ENCODE measurements at places on chromosomes 16 and 17.

- DNase-seq: no peak
These were observed 72.7 kb downstream of the CYLD start for GRCh38 chr16:50814541-50814940.

DNA sequence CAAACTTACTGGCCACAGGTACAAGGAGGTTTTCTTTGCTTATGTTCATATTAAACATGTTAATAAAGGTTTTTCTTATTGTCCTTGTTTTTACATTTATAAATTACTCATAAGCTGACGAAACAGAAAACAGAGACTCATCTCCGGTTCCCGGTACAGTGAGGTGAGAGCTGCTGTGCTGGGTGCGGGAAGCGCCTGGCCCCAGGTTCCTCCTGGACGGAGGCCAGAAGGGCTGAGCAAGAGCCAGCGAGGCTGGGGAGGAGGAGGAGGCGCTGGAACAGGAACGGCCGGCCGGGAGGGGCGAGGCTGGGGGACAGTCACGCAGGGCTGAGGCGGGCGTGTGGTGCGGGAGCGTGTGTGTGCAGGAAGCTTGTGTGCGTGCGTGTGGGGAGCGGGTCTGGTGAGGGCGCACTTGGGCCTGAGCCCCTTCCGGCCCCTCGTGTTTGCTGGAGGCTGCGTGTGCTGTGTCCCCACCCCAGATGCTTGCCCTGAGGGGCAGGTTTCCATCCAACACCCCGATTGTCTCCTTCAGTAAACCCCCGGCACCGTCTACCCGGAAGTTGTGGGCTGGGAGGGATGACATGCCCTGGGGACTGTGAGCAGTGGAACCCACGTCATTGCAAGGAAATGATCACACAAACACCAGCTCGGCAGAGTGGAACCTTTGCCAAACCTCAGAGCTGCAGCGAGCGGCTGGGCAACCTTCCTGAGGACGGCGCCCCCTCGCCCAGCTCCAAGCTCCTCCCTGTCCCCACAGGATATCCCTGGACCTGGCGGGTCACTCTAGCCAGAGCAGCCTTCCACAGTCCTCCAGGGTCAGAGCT is 19.5 kb downstream of the CD7 start:
- peak; percentile 97 for DNase-seq

DNA sequence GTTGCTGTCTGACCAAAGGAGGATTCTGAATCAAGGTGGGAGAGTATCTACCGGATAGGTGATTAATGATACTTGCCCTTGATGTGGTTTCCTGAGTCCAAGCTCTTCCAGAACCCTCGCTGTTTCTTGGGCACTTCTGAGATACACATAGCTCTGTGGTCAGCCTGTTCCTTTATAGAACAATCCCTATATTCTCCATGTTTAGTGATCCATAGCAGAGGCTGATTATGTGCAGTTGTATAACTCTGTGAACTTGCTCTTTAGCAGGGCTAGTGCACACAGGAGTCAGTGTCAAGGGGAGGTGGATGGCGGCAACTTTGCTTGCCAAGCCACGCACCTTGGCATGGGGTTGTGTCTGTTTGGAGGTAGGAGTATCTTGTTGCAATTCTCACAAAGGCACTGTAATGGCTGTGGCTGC is 36.1 kb downstream of the ARL4D start:
- DNase-seq: no peak

DNA sequence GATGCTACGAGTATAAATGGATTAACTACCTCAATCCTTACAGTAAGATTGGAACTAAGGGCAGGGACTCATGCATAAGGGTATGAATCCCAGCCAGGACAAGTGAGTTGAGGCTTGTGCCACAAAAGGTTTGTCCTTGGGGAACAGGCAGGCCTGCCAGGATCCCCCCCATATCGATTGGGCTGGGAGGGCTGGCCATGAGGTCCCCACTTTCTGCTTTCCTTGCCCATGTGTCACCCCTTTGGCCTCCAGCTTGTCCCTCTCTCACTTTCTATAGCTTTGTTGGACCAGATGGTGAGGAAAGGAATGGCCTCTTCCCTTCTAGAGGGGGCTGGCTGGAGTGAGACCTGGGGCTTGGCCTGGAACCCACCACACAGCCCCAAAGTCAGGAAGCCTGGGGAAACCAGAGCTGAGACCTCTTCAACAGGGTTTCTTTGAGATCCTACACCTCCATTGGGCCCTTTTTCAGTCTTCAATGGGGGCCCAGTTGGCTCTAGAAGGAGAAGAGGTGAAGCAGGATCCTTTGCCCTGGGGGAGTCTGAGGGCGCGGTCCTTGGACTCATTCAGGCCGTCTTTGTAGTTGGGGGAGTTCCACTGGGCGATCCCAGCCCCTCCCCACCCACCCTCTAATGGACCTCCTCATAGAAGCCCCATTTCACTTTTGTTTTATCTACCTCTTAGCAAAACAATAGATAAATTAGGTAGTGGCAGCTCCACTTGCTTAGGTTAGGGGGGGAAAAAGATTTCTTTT is 57.3 kb downstream of the IGF2BP1 start:
- DNase-seq: no peak

GRCh38 chr16:85357924-85358505 is 245.7 kb upstream of the CIBAR2 start:
- no peak for DNase-seq

DNA sequence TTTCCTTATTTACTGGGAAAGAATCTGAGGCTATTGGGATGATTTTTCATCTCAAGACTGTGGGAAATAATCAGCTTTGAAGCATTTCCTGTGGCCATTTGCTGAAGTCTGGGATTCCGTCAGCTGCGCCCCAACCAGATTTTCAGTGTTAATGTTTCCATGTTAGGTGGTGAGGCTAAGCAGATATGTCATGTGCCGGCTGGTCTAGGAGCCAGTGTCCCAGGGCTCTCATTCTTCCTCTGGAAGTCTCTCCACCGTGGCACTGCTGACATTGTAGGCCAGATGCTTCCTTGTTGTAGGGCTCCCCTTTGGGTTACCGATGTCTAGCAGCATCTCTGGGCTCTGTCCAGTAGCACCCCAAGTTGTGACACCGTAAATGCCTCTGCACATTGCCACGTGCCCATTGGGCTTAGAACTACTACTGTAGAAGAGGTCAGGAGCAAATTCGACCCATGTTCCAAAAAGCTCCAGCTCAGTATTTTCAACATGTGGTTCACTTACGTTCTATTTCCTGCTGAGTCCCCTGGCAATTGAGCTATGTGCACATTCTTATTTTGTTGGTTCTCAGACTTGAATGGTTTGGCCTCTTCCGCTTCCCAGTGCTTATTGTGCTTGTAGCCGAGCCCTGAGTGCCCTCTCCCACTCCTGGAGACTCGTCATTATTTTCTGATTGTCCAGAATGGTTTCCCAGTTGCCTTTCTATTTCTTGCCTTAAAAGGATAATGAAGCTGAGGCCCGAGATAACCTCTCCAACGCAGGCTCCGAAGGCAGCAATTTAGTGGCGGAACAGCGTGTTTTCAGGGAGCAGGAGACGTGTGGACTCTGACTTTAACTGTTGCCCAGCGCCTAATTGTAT is 82.2 kb downstream of the SPECC1 start:
- DNase-seq: no peak

DNA sequence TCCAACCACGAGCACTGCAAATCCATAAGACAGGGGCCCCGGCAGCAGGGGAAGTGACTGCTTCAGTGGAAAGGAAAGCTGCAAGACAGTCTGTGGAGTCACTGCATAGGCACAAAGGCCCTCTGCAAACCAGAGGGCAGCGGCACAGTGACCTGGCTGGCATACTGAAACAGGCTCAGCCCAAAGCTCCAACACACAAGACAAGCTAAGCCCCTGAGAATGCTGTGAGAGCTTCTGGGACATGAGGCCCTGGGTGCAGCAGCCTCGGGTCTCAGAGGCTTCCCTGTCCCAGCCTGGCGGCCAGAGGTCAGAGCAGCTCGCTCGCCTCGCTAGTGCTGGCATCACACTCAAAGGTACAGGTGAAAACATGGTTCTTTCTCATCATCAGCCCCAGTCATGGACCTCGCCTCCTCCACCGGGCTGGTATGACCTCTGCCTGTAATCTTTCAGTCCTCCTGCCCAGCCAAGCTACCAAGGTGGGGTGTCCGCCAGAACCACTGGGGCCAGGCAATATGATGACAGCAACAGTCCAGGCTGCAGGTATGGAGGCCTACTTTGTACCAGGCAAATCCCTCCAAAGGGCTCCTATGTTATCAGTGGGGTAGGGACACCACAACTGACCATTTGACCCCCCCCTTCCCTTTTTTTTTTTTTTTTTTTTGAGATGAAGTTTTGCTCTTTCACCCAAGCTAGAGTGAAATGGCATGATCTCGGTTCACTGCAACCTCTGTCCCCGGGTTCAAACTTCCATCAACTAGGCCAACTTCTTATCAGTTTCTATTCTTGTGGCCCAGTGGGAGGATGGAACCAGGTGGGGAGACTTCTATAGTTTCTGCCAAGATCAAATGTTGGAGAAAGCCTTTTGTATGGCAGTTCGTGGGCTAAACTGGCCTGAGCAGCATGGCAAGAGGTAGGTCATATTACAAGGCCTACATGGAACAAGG is 19.2 kb downstream of the ST3GAL2 start:
- DNase-seq: no peak

- no peak for DNase-seq
These were observed 10.6 kb downstream of the SHISA6 start for GRCh38 chr17:11251561-11252107.

DNA sequence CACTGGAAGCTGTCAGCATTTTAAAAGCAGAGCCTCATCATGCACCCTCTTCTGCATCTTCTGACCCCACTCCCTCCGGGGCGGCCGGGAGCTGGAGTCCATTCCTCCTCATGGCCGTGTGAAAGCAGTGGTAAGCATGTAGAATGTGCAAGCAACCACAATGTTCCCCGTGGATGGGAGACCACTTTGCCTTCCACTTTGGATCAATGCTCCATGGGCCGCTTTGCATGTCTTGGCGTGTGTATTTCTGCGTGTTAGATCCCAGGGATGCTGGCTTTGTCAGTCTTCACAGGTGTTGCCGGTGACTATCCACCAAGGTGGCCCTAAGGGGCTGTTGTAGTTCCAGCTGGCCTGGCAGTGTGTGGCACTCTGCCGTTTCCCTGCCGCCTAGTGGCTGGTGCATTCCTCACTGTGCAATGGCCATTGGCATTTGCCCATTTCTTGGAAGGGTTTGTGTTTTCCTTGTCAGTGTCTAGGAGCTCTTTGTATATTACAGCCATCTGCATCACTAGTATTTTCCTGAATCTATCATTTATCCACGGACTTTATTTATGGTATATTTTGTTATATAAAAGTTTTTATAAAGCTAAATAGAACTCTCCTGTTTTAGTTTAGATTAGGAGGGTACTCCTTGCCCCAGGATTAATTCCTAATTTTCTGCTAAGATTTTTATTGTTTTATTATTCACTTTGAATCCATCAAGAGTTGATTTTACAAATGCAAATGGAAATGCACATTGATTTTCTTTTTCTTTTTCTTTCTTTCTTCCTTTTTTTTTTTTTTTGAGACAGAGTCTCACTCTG is 5.8 kb upstream of the ALDH3A1 start:
- peak; percentile 64 for DNase-seq

- DNase-seq: peak; percentile 13
These were observed 114.7 kb downstream of the NOG start for GRCh38 chr17:56708220-56708558.
